ENCODE measurements at places on chromosomes 11 and 22. TPM values are rescaled to one million over a fixed set of nuclear protein-coding genes. Genes with fewer than 3 reads are reported as not detected.

Gene DEUP1
- not detected for total RNA-seq

Gene TRIM48
- not detected for total RNA-seq

DNA sequence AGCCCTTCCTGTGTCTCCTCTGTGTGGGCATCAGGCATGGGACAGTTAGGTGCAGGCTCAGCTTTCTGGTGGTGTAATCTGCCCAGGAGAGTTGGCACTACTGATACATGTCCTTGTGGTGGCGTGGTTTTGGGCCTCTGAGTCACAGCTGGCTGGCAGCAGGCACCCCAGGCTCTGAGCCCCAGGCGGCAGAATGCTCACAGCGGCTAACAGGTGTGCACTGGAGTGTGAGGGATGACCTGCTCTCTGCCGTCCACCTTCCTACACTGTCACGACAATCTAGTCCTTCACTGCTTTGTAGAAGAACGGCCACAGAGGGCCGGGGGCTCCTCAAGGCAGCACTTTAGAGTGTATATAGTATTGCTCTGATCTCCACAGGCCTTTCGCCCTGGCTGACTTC, 100.3 kb upstream of the PITPNB start:
- no peak for DNase-seq

GRCh38 chr11:67421430-67422031, 6.1 kb downstream of the CARNS1 start:
- DNase-seq, result no peak

DNA sequence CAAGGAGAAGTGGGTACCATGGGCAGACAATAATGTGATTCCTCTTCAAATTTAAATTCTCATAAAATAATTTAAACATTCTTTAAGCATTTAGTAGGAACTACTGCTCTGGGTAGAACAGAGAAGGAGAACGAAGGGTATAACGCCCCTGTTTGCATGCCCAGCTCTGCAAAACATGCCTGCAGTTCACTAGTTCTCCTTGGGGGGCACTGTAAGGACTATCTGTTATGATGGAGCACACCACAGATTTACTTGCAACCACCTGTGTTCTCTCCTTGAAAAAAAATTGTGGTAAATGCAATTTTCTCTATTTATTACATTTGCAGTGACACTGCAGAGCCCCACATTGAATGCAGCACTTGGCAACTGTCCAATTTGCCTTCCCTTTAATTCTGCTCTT, 100.3 kb downstream of the GUCY1A2 start:
- no peak for DNase-seq

DNA sequence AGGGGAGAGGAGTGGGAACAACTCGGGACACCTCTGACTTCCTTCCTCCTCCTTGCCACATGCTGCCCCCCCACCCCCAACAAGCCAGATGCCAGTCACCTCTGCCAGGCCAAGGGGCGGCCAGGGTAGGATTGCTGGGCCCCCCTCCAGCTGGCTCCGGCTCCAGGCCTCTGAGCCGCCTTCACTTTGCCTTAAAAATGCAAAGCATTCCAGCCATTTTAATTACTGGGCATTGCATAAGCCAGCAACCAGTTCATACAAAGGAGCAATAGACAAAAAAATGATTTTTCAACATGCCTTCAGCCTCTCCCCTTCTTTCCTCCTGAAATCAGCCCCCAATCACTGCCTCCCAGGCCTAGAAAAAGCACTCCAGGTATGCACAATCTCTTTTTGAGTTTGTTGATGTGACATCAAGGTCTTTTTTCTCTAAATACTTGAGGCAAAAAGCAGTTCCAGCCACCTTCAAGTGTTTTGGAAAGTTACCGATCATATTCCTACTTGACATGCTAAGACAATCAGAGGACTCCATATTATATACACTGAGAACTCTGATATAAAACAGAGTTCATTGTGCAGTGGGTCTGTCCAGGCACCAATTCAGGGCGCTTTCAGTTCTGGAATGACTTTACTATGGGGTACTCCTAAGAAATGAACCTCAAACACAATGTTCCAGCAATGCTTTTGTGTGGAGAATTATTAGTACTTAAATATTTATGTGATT, 12.4 kb upstream of the TIMP3 start:
- DNase-seq, result no peak

DNA sequence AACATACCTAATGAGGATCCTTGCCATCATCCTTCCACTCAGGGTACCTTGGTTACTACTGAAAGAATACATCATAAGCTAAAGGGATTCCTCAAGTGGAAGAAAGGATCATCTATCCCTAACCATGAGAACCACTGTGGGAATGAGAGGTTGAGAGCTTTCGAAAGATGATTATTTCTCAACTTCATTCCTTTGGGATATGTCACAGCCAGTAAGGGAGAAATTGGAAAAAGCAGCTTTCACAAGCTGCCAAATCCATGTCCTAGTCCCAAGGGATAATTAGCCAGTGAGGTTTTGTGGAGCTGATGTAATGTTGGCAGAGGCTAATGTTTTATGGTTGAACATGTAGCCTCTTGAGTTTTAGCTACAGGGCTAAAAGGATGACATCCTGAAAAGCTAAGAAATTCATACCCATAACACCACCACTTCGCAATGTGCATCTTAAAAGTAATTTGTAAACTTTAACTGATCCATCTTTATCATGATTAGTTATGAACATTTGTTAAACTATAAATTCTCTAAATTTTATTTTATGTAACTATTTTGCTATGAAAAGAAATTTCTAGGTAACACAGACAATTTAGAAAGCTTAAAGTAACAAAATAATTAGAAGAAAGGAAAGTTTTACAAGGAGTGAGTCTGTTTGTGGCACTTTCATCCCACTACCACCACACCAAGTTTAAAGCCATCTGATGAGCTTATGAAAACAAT, 123.9 kb downstream of the MRTFA start:
- no peak for DNase-seq

Measured in thoracic aorta (tissue), 2 donors.